ENCODE measurements at places on chromosomes 7 and 10.

DNA sequence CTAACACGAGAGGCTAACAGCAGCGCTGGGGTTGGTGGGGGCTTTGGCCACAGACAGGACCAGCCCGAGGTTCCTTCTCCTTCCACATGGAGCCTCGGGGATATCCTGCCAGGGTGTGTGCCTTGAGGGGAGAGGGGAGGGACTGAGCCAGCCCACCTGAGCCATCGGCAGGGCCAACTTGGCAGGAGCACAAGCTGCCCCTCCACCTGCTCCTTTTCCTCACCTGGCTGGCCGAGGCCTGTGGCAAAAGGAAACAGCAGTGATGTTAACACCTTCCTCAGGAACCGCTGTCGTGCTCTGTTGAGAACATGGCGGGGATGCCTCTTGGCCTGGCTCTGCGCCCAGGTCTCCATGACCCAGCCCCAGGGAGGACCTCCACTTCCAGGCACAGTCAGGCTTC, 255.1 kb upstream of the PPP2R2D start:
- no peak for DNase-seq

GRCh38 chr7:16960337-16960965, 78.7 kb upstream of the AGR3 start:
- no peak for DNase-seq

DNA sequence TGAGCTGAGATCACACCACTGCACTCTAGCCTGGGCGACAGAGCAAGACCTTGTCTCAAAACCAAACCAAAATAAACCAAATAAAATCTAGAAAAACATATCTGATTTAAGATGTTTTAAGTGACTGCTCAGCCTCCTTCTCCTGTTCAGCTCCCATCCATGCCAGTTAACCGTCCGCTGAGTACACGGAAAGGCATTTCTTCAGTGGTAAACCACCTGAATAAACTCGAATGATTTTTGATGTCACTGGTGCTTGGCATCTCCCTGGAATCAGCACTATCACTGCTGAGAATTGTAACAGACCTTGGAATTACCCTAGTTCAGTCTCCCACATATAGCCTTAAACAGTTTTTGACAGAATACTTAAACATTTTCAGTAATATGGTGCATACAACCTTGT, 24.1 kb upstream of the NRCAM start:
- DNase-seq: no peak

- no peak for DNase-seq
These were observed 186.3 kb downstream of the DOCK4 start for GRCh38 chr7:112019932-112020331.

GRCh38 chr10:127563718-127564553, 14.8 kb downstream of the NPS start:
- peak; percentile 63 for DNase-seq

- DNase-seq: no peak
These were observed 37.1 kb downstream of the XPNPEP1 start for GRCh38 chr10:109886037-109886780.

GRCh38 chr7:30924624-30925023, 13.0 kb downstream of the AQP1 start:
- DNase-seq: peak; percentile 2

DNA sequence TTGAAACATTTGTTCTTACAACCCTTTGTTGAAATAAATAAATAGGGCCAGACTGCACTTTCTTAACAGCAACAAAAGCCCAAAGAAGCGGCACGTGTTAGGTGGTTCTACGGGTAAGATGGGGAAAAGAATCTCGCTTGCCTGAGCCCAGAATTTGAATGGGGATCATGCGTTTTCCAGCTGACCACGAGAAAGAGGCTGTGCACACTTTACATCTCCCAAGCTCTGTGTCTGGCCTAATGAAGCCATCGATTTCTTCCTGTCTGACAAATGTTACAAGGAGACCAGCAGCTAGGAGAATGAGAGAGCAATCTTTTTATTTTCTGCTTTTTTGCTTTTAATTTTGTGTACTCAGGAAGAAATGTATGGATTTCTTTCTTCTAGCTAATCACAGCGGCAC, 52.2 kb downstream of the FRMD4A start:
- no peak for DNase-seq

GRCh38 chr10:63221950-63222349, 88.8 kb downstream of the NRBF2 start:
- no peak for DNase-seq

DNA sequence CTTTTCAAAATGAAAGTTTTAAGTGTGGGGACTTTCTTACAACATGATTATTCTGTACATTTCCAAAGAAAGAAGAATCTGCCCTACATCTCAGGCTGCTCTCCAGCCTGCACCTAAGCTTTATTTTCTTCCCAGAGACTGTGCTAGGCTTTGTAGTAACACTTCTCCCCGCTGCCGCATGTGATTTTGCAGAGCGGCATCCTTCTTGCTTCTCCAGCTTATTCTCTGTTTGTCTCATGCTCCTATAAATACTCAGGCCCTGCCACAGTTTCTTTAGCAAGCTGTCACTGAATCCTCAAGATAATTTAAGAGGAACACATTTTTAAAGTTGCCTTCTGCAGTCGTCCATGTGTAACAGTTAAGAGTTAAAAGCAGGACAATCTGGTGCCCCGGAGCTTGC, 53.5 kb downstream of the INSYN2A start:
- no peak for DNase-seq

DNA sequence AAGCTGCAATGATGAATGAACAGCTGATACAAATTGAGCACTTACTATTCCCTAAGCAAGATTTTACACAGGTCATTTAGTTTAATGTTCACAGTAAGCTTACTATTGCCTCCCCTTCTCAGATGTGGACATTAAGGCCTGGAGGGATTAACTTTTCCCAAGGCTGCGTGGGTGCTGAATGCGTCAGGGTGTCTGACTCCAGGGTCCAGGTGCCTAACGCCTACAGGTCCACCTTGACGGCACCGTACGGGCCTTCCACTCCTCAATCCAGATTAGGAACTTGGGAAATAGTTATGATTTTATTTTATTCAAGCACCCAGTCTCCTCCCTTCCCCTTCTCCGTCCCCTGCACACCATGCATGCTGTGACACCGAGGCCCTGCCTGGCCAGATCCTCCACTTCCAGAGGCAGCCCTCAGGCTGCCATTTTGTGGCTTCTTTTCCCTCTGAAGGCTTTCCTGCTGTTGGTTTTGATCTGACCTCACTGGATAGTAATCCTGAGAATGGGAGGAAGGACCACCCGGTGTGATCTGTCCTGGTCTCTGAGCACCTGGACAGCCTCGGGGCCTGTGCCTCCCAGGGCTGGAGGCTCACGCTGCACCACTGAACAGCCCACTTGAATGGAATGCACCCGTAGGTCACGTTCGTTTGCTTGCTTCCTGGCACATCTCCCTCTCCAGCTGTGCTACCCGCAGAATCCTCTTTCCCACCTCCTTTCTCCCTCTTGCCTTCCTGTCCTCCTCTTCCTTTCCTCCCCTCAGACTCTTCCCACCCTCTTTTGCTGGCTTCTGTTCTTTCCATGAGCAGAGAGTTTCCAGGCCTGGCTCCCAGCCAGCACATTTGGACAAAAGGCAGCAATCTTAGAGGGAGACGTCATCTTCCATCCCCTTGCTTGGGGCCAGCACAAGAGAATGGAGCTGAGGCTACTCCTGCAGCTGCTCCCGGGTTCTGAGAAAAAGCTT, 14.4 kb downstream of the DENND2A start:
- DNase-seq: peak; percentile 62

DNA sequence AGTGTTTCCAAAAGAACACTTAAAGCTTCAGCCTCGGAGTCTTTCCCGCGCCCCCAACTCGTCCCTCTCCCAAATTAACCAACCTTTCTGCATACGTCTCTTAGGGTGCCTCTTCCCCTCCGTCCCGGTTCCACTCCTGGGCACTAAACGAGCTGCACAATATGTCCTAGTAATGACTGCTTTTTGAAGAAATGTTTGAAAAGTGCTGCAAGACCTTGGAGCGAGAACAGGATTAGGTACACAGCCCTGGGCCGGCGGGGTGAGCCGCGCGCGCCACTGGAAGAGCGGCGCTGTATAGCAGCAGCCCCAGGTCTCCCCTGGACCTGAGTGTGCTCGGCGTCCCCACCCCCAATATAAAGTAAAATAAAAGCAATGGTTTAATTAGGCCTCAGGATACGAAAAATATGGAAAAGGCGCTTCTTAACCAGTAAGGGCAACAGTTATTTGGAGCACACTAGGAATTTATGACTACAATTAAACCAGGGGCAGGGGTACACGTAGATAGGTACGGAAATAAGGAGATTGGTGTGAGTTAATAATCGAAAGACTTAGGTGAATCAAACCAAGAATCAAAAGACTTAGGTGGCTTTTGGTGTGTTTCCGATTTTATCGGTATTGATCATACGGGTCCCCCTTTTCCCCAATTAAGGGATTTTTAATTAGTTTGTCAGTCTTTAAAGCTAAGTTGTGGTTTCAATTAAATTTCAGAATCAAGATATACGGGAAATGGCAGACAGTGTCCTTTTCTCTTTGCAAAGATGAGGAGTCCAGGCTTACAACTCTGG, 1.9 kb downstream of the TET1 start:
- peak; percentile 30 for DNase-seq

GRCh38 chr10:114283091-114283490, 44.0 kb downstream of the VWA2 start:
- no peak for DNase-seq

GRCh38 chr7:137084607-137085380, 216.3 kb downstream of the CHRM2 start:
- no peak for DNase-seq

DNA sequence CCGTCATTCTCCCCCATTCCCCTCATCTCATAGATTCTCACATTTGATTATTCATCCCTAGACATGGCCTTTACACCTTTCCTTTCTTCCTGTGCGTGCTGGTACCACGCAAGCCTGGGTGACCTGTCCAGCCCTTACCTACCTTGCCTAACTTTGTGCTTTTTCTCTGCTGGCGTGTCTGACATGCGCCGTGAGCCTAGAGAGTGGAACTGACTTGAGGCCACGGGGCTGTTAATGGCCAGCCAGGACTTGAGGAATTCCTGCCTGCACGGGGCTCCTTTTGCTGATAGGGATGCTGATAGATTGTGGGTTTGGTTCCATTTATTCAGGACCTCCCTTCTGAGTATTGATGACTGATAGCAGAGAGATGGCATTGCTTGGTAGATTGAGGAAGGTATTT, 134.2 kb downstream of the DOCK1 start:
- no peak for DNase-seq

- DNase-seq: no peak
These were observed 70.0 kb upstream of the NAMPT start for GRCh38 chr7:106354822-106355221.

DNA sequence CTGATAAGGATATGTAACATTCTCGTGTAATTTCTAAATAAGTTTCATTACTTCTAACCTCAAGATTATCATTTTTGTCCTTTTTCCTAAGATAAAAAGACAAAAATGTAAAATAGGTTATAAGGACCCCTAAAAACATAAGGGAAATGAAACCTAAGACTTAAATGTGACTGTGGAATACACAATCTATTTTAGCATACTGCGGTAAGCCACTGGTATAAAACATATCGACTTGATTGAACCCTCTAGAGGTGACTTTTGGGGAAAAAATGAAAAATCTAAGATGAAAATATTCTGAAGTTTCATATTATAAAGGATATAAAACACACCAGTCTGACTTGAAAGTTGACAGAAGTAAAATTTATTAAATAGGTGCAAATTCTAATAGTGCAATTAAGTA, 1.9 kb downstream of the NAMPT start:
- DNase-seq: no peak

DNA sequence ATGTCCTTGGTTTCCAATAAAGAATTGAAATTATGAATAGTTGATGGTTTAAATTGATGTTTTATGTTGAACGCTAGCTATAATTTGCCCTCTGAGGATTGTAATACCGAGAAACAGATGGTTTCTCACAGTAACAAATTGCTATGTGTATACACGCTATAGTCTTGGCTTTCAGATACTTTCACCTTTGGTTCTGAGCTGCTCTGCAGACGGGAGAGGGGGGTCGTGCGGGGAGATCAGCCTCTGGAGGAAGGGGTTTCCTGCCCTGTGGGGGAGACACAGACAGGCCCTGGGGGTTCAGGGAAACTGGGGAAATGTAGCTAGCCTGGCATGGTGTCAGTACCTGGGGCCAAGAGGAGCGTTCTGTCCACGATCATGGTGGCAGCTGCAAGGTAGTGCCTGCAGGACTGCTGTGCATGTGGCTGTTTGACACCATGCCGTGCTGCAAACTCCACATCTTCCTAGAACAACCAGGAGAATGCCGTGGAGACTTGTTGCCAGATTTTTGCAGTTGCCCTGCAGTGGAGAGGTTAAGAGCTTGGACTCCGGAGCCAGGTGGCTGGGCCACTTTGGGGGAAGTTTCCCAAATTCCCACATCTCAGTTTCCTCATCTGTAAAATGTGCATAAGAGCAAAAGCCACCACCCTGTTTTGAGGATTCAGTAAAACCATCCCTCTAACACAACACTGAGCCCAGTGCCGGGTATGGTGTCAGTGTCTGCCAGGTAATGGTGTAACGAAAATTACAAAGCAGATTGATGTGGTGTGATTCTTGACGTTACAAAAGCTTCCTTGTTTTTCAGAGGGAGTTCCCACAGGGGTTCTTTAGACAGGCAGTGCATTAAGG, 167.9 kb downstream of the CUX1 start:
- no peak for DNase-seq

DNA sequence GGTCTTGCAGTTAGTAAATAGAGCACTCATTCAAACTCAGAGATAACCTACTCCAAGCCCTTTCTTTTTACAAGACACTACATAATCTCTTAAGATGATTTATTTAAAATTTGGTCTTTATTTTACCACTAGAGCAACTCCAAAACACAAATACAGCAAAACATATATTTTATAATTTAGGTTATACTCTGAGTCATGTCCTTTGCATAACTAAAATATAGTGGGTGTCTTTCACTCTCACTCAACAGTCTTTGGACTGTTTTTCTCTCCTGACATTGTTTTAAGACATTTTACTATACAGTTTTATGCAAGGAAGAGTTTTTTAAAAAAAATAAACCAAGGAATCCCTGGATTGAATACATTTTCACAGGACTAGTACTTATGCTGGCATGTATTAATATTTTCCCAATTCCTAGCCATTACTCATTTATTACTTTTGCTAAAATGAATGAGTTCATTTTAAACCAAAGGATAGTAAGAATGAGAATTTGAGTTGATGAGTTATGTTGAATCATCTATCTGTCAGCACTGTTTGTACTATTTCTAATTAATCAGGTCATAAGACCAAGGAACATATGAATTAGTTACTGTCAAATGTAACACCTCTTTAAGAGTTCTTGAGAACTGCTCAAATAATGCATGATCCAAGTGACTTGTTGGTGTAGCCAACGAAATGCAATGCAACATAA, 303.1 kb upstream of the FZD1 start:
- DNase-seq: no peak

DNA sequence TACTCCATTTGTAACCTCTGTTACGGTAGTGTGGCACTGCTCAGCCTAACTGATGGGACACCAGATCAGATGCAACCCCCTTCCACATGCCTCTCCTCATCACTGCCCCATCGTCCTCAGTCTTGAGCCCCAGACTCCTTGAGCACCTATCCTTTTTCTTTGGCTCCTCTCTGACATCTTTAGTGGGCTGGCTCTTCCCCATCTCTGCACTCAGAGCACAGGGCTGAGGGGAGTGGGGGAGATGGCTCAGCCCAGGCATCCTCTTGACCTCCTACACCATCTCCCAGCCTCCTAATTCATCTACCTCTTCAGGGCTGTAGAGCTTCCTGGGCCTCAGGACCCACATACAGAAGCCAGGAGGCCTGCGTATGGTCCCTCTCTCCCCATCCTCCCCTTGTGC, 1.5 kb upstream of the POLM start:
- no peak for DNase-seq
